EH (cell line): ENCODE measurements at places on chromosomes 5 and 9.
A peak's percentile ranks its signal among the peaks of the same experiment; 100 is the strongest.

DNA sequence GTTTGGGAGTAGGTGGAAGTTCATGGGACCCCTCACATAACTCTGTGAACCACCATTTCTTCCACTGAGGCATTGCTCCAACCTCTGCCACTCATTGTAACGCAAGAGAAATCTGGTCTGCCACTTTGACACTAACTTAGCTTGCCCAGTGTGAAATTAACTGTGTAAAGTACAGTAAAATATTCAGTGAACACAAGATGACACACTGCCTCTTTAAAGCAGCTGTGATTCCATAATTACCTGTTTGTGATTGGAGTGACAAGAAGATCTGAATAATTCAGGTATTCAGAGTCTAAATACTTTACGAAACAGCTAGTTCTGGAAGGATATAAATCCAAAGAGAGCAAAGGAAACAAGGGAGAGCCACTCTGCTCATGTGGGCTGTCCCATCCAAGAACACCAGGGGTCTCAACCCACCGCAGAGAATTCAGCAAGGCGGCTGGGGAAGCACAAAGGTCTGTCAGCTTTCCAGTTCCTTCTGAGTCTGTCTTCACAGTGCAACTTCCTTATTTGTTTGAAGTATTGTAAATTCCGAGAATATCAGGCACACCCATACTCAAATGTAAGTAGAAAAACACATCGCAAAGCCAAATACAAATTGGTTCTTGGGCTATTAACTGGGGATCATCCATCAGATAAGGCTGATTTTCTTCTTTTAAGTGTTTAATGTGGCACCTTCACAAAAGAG, 86.9 kb downstream of the GNAQ start:
- DNase-seq, result no peak

GRCh38 chr5:63125392-63125791, 546.8 kb downstream of the LRRC70 start:
- no peak for DNase-seq

GRCh38 chr9:70100362-70100761, 56.7 kb downstream of the MAMDC2 start:
- peak; percentile 58 for DNase-seq

GRCh38 chr5:90849939-90850338, 291.3 kb downstream of the ADGRV1 start:
- DNase-seq, result no peak

DNA sequence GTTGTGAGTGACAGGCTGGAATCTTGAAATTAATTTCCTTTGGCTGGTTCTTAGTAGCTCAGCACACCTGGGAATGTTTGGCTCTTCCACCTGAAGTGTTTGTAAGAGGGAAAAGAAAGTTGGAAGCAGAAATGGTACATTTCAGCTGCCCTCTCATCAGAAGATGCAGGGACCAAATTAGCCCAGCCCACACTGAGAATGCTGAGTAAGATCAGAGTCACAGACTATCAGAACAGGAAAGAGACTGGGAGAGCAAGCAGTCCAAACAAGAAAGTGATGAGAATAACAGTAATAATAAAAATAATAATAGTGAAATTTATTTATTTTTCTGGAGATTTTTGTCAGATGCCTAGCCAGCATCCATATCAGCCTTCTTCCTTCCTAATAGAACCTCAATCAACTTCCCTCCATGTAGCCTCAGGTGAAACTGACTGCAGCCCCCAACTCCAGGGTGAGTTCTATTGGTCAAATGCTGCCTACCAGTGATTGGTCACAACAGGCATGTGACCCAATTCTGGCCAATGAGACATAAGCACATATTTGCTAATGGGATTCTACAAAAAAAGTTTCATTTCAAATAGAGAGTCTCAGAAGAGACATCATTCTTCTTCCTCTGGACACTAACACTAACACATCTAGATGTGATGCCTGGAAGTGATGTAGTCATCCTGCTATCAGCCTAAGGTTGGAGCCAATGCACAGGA, 31.2 kb upstream of the ADRA1B start:
- peak; percentile 38 for DNase-seq

DNA sequence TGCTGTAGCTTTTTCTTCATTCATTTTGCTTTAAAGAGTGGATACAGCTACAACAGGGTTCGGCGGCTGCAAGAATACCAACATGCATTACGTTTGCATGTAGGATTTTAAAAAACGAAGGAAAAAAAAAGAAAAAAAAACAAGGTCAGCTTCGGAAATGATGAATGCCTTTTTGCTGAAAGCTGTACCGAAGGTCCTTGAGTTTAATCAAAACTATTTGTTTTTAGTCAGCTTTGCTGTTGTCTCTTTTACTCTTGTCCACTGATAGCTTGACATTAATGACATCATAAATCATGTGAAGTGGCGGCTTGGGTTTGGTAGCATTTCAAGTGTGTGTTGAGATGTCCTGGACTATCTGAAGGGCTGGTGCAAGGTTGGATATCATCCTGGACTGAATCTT, 779.1 kb downstream of the NR2F1-AS1 start:
- DNase-seq, result peak; percentile 32

DNA sequence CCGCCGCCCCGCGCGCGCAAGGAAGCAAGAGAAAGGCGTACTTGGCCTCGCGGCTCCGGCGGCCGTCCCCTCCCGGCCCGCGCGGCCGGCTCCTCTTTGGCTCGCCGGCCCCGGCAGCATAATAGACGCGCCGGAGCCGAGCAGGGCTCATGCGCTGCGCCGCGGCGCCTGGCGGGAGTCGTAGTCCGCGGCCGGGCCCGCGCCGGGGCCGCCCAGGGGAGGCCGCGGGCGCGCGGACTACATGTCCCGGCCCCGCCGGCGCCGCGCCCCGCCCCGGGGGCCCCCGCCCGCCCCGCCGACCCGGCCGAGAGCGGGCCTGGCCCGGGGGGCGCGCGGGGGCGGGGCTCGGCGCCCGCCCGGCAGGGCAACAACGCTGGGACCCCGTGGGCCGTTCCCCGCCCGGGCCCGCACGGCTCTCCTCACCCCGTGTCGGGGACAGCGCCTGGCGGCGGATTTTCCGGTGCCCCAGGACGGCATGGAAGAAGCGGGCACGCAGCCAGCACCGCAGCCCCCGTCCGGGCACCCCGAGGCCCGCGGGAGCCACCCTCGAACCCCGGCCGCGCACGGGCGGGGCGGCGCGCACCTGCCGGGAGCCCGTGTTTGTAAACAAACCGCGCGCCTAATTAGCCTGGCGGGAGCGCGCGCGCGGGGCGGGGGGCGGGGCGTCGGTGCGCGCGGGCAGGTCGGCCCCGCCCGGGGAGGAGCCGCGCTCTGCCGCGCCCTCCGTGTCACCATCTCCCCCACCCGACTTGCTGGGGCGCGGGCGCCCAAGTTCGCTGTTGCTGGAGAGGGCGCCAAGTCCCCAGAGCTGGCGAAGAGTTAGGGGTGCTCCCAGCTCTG, at the start of gene BRD3:
Gene BRD3, minus strand, starts transcription at position 123 of the 840 bp plus-strand sequence. CDS start 14,549 bp downstream, outside the sequence.
- DNase-seq, result peak; percentile 90

DNA sequence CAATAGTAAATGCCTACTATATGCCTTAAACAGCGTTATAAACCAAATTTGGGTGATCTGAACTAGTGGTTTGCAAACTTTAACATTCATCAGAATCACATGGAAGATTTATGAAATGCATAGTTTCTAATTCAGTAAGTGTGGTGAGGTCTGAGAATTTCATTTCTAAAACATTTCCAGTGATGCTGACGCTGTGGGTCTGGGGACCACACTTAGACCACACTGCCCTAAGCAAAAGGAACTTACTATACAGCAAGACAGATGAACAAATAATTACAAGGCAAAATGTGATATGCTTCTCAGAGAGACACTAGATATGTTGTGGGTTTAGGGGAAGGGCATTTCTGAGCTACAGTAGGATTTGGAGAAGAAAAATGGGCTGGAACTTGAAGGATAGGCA, 72.6 kb downstream of the OXCT1 start:
- no peak for DNase-seq

- DNase-seq, result peak; percentile 21
These were observed 13.5 kb downstream of the ZNF346 start for GRCh38 chr5:177035976-177036375.

GRCh38 chr5:124906339-124907097, 160.1 kb upstream of the ZNF608 start:
- DNase-seq, result peak; percentile 81

DNA sequence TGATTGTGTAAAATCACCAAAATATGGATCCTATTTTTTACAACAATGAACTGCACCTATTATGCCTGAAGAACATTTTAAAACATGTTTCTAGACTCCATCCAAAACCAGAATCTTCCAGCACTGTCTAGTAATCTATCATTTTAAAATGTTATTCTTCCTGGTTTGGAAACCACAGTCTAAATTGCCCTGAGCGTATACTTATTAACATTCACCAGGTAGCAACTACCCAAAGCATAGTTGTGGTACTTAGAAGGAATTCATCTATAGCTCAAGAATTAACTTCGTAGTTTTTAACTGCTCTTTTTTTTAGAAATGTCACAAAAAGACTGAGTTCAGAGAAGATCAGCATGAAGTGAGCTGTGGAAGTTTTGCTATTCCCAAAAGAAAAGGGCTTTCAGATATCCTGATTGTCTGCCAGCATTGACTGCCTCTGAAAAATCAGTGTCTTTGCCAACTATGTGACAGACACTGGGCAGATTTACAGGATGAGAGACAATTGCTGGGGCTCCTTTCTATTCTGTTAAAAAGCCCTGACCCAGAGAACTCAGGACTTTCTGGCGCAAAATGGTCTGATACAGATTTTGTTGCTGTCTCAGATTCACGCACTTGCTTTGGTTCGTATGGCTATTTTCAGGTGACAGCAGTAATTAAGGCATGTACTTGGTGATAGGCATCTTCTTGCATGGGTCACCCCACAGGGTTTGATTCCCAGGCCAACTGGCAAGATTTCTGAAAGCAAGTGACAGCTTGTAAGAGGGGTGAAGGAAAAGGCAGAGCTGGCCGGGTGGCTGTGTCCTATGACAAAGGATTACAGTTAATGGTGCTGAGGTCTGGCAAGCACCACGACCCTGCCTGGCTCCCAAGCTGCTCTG, 152.5 kb upstream of the RAI14 start:
- peak; percentile 48 for DNase-seq

DNA sequence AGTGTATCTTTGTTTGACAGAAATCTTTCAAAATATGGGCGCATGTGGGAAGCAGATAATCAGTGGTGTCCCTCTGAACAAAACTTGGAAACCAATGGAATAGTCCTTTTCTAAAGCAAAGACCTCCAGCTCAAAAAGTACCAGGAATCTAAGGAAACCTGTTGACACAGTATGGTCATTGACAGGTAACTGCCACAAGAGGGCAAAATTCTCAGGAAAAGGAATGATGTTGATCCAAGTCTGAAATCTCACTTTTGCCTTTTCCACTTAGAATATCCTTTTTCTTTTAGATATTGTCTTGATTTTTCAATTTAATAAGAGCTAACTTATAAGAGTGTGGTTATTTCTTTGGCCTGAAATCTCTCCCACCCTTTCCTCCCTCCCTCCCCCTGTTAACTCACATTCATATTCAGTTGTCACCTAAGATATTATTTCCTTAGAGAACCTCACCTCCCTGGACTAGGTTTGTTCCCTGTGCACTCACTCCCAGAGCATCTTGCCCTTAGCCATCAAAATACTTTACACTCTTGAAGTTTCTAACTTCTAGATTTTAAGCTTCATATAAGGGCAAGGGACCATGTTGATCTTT, 59.0 kb upstream of the BARX1 start:
- DNase-seq, result peak; percentile 47

DNA sequence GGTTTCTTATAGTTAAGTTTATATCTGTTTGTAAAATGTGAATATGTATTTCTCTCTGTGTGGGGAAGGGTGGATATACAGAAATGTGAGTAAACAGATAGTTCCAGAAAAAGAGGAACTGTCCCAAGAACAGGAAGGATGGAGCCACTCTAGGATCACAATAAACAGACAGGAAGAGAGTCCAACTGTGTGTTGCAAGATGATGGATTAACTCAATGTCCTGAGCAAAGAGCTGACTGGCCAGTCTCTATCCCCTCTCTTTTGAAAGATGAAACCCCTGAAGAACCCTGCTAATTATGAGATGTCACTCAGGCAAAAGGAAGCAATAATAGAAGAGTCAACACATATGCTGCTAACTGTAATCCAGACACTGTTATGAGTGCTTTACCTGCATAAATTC, 202.7 kb downstream of the SEMA6A start:
- DNase-seq, result no peak

DNA sequence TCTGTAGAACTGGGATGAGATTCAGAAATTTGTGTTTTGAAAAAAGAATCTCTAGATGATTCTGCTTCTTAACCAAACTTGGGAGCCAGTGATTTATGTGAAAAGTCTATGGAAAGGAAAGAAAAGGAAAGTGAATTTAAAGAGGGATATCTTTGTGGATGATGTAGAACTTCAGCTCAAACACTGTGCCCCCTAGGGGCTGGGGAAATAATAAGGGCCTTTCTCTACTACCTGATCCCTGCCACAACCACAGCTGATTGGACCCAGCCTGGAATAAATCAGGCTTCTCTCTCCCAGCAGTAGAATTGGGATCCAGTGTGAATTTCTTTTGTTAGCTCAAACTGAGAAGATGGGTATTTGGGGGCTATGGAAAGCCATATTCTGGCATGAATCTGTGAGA, 155.0 kb downstream of the PRELID2 start:
- no peak for DNase-seq

GRCh38 chr5:9519537-9519936, 26.3 kb downstream of the SEMA5A start:
- peak; percentile 75 for DNase-seq

DNA sequence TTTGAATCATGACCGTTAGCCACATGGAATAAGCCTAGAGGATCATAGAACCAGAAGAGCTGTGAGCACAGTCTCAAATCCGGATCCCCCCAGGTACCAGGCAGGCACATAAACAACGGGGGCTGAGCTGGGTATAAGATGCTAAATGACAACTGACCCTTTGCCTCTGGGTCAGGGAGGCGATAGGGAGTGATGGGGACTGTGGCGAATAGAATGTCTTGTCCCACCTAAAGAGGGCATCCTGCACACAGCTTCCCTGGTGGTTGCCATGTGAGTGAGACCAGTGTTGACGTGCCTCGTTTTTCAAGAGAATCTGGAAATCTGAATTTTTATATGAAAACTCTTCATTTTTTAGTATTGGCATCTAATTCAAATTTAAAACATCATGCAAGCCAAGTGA, 33.6 kb downstream of the SLC6A7 start:
- DNase-seq, result no peak

DNA sequence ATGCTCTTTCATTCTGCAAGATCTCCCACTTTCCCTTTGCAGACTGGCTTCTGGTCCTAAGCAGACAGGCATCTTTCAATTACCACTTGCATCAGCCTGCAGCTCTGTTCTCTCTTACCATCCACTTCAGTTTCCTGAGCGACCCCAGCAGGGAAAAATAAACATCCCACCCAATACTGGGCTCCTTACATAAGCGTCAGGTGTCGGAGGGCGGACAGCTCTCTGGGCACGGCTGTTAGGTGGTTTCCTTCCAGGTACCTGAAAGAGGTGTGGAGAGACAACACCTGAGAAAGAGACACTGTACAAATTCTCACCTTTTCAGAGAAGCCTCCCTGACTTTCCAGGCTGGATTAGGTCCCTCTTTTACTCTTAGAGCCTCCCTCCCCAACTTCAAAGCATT, 145.1 kb upstream of the PANK3 start:
- DNase-seq, result no peak

- DNase-seq, result no peak
These were observed 238.6 kb downstream of the PIK3R1 start for GRCh38 chr5:68454172-68454571.
